ENCODE measurements at places on chromosomes 6 and 20.

GRCh38 chr6:41560431-41561192 lies 14.4 kb downstream of the FOXP4 start:
- no peak for DNase-seq

DNA sequence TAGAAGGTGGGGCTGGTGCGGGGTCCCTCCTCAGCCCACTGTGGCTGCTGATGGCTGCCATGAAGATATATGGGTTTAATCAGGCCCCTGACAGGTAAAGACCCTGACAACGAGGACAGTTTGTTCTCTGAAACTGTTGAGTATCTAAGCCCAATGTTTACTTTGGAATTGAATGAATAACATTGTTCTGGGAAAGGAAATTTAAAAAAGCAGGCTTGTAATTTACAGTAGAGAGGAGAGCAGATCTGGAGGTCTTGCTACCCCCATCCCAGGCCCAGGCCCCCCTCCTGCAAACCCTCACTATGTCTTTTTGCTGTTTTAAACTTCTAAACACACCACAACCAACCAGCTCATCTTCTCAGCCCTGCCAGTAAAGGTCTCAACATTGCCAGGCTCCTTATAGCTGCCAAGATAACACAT lies 171.3 kb downstream of the CDC5L start:
- no peak for DNase-seq

DNA sequence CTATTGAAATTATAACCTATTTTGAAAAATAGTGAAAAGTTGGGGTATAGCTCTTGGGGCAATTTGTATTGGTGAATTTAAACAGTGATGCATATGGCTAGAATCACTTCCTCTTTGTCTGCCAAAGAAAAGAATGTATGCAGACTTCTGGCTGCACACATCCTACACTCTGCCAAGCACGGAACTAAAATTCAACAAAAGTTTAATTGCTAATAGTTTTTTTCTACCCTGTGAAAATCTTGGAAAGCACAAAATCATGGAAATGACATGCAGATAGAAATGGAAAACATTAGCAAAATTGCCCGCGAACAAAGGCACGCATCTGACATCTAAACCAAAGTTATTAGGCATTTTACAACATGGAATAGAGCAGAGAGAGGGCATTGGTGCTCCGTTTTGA lies 106.4 kb upstream of the PDE10A start:
- no peak for DNase-seq

- no peak for DNase-seq
These were observed 85.5 kb upstream of the NT5E start for GRCh38 chr6:85364344-85364743.

GRCh38 chr6:47434372-47435253 lies 43.0 kb upstream of the CD2AP start:
- no peak for DNase-seq

DNA sequence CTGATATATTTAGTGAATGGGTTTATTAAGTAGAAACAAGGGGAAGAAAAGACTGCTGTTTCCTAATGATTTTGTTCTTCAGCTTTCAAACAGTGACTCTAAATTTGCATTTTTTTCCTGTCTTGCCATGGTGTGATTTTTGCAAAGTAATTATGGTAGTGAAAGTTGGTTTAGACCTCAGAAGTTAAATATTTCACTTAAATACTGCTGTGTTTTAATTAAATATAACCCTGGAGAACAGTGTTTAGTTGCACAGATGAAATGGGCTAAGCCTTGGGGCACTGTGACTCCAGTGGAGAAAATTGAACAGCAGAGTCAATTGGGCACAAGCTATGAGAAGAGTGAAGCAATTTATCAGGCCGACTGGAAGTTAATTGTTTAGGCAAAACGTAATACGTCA lies 111.1 kb upstream of the MCHR2 start:
- DNase-seq, result no peak

DNA sequence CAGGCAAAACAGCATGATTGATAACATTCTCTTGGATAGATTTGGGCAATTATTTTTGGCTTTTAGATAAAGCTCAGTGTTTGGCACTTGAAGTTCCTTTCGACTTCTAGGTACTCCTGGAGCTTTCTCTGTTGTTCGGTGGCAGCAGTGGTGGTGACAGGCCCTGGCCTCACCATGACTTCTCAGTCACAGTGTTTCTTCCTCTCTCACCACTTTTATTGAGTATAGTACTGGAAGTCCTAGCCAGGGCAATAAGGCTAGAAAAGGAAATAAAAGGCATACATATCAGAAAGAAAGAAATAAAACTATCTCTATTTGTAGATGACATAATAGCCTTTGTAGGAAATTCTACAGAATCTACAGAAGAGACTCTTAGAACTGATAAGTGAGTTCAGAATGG lies 101.2 kb upstream of the SIRPG start:
- DNase-seq, result no peak
